Activated CD8-positive, alpha-beta memory T cell treated with anti-CD3 and anti-CD28 coated beads, Interleukin-2, amount 10 ng/mL, durations not matched to agents 7 days and 5 days (primary cell): ENCODE measurements at places on chromosomes 7 and 10. TPM values are rescaled to one million over a fixed set of nuclear protein-coding genes. Genes with fewer than 3 reads are reported as not detected.

- no peak for DNase-seq
Measured at GRCh38 chr10:91617072-91617609, 15.7 kb downstream of the PPP1R3C start.

GRCh38 chr7:26659121-26659520, 205.3 kb downstream of the SKAP2 start:
- DNase-seq = no peak

DNA sequence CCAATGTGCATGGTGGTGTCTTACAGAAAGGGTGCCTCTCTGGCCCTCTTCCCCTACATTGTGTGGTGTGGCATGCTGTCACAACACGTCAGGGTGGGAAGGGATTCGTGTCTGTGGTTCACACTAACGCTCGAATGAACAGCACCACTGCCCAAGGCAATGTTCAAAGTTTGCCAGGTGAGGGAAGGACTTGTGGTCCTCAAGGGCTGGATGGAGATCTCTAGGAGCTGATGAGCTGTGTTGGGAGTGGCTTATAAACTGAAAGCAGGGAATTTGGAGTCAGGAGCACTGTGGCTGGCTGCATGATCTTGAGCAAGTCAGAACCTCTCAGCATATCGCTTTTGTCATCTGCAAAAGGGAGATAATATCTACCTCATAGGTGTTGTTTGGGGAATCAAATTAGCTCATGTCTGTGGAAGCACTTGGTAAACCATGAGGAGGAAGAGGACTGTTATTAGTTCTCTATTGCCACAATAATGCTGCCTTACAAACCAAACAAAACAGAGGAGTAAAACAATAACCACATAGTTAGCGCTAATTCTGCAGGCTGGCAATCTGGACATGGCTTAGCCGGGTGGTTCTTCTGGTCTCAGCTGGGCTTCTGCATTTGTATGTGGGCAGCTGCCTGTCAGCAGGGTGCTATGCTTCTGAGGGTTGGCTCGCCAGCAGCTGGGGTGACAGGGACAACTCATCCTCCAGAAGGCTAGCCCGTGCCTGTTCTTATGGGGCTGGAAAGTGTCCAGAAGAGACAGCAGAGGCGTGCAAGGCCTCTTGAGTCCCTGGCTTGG, 22.9 kb upstream of the C10orf105 start:
- DNase-seq = peak; percentile 70

Gene HOXA1
- 0.76 TPM for total RNA-seq

GRCh38 chr7:30450983-30451497, 27.5 kb downstream of the NOD1 start:
- DNase-seq = no peak

GRCh38 chr10:98667081-98667480, 220.3 kb upstream of the HPS1 start:
- DNase-seq = no peak

- no peak for DNase-seq
Measured at GRCh38 chr7:127997226-127997922, 33.9 kb downstream of the LRRC4 start.

Gene PRR15
- total RNA-seq = not detected

GRCh38 chr10:133292919-133293809, 15.5 kb downstream of the TUBGCP2 start:
- DNase-seq = no peak
